ENCODE measurements at places on chromosomes 12 and 14.
A peak's percentile ranks its signal among the peaks of the same experiment; 100 is the strongest.

DNA sequence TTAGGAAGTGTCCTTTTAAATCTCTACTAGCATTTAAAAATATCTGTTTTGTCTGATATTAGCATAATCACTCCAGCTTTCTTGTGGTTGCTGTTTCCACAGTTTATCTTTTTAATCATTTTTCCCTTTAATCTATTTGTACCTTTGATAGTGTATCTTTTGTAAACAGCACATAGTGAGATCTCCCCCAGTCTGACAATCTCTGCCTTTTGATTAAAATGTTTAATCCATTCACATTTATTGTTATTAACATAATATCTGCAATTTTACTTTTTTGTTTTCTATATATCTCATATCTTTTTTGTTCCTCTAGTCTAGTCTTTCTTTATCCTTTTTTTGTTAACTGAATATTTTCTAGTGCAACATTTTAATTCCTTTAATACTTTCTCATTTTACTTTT lies 104.2 kb downstream of the RPS6KA5 start:
- DNase-seq: no peak

- DNase-seq: no peak
Observed at GRCh38 chr12:93059288-93059687, 130.2 kb upstream of the EEA1 start.

DNA sequence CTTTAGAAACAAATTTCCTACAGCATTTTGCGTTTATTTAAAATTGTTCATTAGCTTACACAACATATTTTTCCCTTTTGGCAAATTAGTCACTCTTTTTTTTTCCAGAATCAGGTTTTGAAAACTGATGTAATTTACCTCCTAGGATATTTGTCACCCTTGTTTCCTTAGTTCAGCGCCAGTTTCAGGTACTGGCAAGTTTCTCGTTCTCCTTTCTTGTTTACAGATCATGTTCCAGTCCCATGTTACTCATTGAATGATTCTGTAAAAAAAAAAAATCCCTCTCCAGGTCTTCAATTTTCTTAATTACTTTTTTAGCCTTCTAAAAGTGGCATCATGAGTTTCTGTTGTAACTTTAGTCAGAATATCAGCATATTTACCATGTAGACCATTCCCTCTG lies 2.7 kb downstream of the PPP4R4 start:
- no peak for DNase-seq

DNA sequence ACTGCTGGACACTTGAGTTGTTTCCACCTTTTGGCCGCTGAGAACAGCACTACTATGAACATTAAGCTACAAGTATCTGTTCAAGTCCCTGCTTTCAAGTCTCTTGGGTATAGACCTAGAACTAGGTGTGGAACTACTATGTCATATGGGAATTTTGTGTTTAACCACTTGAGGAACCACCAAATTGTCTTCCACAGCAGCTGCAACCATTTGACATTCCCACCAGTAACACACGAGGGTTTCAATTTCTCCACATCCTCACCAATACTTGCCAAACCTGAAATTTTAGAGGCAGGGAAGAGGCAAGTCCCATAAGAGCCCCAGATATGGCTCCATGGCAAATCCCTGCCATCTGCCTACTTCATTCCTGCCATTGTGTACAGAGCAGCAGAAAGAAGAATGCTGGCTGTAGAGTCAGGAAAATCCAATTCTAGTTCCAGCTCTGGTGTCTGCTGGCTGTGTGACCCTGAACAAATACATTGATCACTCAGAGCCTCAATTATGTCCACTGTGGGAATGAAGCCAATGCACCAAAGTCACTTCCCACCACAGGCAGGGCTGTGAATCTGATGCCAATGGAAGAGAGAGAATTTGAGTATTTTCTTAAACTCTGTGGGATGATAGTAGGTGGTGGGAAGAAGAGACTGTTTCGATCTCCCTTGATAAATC lies 17.8 kb downstream of the PITPNM2 start:
- no peak for DNase-seq

GRCh38 chr12:94560431-94561221 lies 89.7 kb downstream of the TMCC3 start:
- no peak for DNase-seq

GRCh38 chr14:106842687-106843086 lies 1316.3 kb downstream of the TMEM121 start:
- DNase-seq: peak; percentile 7

DNA sequence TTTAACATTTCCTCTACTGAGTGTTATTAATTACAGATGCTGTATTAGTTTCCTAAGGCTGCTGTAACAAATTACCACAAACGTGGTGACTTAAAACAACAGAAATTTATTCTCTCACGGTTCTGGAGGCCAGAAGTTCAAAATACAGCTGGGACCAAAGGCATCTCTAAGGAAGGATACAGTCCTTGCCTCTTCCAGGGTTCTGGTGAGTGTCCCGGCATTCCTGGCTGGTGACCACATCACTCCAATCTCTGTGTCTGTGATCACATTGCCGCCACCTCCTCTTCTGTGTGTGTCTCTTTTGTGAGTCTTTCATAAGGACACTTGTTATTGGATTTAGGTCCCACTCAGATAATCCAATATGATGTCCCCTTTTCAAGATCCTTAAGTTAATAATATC lies 85.1 kb upstream of the CCDC198 start:
- DNase-seq: no peak

DNA sequence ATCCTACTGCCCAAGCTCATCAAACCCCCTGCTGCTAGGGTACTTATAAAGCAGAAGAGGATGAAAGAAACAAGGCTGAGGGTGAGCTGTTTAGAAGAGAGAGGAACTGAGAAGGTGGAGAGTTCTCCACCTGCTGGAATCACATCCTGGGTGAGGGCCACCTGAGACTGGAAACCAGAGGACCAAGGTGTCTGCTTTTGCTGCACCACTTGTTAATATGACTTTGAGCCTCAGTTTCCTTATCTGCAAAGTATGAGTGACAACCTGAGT lies 203.2 kb upstream of the SSTR1 start:
- DNase-seq: no peak

- DNase-seq: no peak
Observed at GRCh38 chr12:56042843-56043242, 1.1 kb downstream of the RPS26 start.

- DNase-seq: no peak
Observed at GRCh38 chr12:71057330-71057729, 100.5 kb downstream of the TSPAN8 start.

GRCh38 chr14:25034803-25035681 lies 14.9 kb downstream of the STXBP6 start:
- DNase-seq: no peak

DNA sequence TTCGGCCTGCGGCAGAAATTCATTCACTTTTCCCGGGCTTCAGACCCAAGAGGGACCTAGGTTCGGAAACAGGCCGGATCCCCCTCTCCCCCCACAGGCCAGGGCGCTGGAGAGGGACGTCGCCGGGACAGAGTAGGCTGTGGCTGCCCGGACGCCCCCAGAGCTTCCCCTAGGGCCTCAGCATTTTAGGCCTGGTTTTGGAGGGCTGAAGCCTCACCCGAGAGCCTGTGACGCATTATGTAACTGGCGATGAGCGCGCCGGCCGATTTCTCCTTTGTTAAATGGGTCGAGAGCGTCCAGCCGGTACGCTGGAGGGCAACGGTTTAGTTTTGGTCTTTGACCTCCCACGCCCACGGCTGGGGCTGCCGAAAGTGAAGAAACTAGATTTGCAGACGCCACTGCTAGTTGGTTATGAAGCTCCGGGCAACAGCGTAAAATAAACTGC lies 657 bp downstream of the PEBP1 start:
- DNase-seq: peak; percentile 73

DNA sequence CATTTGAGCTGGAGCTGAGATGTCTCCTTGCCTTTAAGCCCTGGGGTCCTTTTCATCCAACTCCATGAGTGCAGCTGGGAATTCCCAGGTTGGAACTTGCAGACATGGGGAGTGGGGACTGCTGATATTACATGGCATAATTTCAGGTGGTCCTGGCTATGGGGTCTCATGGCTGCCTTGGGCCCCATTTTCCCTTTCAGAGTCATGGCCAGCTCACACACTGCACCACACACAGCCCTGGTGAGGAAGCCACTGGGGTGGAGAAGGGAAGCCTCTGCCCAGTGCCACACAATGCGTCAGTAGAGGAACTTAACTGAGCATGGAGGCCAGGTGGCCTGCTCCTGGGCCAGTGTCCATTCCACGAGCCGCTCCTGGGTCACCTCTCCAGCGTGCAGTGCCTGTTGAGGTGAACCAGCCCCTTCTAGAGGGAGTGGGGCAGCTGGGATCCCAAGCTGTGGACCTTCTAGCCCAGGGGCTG lies 17.3 kb upstream of the KRT86 start:
- DNase-seq: peak; percentile 18

DNA sequence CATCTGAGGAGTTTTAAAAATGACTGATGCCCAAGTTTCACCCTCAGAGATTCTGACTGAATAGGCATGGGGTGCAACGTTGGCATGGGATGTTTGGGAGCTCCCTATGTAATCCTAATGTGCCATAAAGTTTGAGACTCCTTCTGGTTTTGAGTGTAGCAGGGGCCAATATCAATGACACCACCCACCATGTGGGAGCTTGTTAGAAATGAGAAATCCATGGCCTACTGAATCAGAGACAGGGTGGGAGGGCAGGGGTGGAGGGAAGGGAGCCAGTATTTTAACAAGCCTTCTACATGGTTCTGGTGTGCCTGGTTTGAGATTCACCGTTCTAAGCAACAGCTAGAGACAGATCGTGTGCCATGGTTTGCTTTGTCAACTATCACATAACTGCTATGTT lies 46.1 kb downstream of the VCPKMT start:
- DNase-seq: no peak

GRCh38 chr12:80766897-80767296 lies 50.2 kb downstream of the MYF5 start:
- DNase-seq: no peak

GRCh38 chr14:57413849-57414248 lies 23.5 kb downstream of the NAA30 start:
- DNase-seq: no peak

GRCh38 chr12:125696054-125696453 lies 630.8 kb downstream of the AACS start:
- DNase-seq: no peak

DNA sequence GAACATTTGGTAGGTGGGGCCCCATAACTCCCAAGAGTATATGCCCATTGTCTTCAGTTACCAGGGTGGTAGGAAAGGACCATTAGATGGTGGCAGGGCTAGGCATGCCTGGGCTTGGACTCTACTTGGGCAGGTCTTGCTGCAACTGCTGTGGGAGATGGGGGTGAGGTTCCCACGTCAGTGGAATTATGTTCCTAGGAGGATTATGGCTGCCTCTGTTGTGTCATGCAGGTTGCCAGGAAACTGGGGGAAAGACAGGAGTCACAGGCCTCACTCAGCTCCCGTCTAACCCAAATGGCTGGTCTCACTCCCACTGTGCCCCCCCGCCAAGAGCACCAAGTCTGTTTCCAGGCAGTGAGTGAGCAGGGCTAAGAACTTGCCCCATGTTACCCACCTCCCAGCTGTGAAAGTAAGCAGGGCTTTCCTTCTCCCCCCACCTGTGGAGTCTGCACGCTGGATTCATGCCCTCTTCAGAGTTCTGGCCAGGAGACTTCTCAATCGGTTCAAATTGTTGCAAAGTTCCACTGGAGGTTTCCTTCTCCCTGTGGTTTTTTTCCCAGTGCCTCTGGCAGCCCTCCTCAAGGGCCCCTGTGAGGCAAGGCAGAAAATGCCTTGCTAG lies 337.5 kb downstream of the CCDC91 start:
- DNase-seq: no peak

Measured in inflammatory macrophage treated with lipopolysaccharide for 1 hour (primary cell).